ENCODE measurements at places on chromosomes 12 and 14. TPM values are rescaled to one million over a fixed set of nuclear protein-coding genes. Genes with fewer than 3 reads are reported as not detected.

STX2 gene
- 33.9 TPM for total RNA-seq

CCDC197 gene
- not detected for total RNA-seq

COX8C gene
- not detected for total RNA-seq

IAPP gene
- total RNA-seq: not detected

TSPAN8 gene
- 0.15 TPM for total RNA-seq

SLCO1C1 gene
- total RNA-seq: not detected

Data from smooth muscle cell of trachea (primary cell).